ENCODE measurements at places on chromosomes 4 and X.

GRCh38 chr4:129950217-129950616 lies 854.3 kb downstream of the C4orf33 start:
- DNase-seq, result no peak

DNA sequence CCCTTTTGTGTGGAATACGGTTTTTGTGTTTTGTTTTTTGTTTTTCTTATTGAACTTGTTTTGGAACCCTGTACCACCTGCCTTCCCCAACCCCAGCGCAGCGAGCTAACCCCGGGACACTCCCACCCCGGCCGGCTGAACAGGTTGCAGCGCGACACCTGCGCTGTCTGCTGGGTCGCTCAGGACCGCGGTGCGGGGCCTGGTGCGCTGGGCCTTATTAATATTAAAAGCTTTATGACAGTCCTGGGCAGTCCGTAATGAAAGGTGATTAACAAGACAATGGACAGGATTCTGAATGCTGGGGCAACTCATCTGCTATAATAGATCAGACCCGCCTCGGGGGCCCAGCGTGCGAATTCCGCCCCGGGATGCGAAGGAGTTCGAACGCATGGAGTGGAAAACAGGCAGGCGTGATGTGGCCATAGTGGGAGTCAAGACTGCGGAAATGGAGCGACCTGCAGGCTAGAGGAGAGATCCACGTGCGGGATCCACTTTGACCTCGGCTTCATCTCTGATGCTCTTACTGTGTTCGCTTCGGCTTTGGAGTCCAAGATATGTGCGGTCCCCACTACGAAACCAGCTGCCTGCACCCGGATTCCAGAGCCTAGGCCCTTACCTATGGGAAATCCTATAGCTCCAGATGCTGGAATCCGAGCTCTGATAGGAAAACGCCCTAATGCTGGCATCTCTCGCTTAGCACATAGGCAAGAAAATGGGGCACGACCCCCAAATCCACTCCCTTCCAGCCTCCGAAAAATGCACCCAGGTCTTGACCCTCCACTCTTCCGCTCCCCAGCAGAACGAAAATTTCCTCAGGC lies 69.0 kb upstream of the TMEM33 start:
- no peak for DNase-seq

- peak; percentile 46 for DNase-seq
These were observed 97.9 kb upstream of the EOLA2 start for GRCh38 chrX:150036181-150036580.

DNA sequence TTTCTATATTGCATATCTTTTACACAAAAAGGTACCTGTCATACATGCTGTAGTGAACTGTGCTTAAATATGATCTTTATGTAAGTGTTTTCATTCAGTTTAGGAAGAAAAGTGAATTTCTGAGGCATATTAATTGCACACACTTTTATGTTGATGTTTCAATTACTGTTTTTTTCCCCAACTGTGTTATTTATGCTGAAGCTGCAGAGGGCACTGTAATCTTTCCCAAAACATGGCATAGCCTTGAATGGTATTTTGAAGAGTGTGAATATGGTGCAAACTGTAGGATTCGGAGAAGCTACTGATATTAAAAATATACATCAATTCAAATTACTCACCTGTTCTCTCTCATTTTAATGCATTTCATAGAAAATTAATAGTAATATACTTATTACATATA lies 6.0 kb upstream of the CENPE start:
- no peak for DNase-seq

DNA sequence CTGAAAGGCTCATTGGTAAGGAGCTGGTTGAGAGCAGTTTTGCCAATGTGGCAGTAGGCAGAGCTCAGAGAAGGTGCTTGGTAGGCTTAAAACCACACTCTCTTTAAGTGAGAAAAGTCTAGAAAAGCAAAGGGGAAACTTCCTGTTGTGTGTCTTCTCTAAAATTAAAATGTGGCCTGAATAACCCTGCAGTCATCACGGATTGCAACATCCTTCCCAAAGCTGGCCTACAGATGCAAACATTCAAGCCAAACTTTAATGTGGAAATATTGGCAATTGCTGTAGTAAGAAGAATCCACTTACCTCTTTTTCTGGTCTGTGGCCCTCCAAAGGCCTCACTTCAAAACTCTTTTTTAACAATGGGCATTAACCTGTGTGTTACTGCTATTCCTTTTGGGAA lies 348.5 kb downstream of the OPHN1 start:
- DNase-seq, result peak; percentile 53

GRCh38 chrX:71994601-71995000 lies 84.0 kb downstream of the NHSL2 start:
- no peak for DNase-seq

DNA sequence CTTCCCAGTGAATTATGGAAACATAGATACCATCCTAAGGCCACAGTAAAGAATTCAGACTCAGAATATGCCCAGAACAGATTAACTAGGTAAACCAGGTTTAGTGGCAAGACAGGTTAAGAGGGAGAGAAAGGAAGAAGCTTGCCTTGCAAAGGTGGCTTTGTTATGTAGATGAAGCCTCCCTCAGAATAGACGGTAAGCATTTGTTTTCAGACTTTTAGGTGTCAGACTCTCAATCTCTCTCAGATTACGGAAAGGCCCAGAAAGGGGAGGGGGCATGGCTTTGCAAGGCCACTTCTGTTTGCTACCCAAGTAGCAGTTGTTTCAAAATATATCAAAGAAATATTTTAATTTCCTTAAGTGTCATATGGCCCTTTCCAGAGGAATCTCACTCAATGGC lies 457.1 kb upstream of the BOD1L1 start:
- no peak for DNase-seq

- no peak for DNase-seq
These were observed 132.1 kb downstream of the SPRY1 start for GRCh38 chr4:123528501-123529277.

DNA sequence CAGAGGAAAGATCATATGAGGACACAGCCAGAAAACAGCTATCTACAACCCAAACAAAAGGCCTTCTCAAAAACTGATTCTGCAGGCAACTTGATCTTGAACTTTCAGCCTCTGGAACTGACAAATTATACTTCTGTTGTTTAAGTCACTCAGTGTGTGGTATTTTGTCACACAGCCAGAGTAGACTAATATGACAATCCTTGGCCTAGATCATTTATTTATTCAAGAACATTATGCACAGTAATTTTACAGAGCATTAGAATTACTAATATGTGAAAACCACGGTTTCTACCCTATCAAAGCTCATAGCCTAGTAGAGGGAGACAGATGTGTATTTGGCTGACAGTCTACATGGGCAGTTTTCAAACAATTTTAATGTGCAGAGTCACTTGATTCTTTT lies 167.8 kb upstream of the PCDH18 start:
- no peak for DNase-seq

DNA sequence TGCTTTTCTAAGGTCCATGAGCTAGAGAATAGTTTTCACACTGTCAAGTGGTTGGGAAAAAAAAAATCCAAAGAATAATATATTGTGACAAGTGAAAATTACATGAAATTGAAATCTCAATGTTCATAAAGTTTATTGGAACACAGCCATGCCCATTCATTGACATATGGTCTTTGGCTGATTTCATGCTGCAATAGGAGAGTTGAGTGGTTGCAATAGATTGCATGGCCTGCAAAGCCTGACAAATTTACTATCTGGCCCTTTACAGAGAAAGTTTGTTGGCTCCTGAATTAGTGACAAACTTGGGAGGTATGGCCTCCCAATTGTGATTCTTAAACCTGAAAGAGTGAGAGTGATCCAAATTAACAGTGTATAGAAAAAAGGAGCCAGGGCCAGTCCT lies 115.5 kb upstream of the FAM9C start:
- DNase-seq, result no peak

GRCh38 chrX:2897311-2897689 lies 31.8 kb downstream of the ARSD start:
- no peak for DNase-seq

- DNase-seq, result peak; percentile 24
These were observed 4.6 kb downstream of the ALAS2 start for GRCh38 chrX:55026143-55026542.

DNA sequence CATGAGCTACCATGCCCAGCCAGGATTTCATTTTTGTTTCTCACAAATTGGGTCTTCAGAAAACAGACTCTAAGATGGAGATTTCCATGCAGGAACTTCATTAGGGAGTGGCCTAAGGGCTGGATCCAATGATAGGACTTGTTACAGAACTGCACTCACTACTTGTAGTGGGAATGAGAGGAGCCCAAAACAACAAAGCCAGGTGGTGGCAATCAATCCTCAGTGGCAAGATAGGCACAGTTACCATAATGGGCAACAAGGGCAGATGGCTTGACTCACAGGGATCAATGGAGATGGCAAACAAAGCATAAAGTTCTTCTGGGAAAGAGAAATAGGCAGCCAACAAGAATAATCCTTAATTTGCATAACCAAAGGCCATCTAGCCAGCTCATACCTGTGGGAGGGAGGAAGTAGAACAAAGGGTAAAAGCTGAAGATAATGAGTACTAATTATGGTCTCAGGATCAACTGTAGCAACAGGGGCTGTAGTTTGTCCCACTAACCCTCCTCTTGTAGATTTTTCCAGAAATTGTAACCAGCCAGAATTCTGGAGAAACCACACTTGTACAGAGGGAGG lies 72.8 kb upstream of the MAPK10 start:
- DNase-seq, result no peak

DNA sequence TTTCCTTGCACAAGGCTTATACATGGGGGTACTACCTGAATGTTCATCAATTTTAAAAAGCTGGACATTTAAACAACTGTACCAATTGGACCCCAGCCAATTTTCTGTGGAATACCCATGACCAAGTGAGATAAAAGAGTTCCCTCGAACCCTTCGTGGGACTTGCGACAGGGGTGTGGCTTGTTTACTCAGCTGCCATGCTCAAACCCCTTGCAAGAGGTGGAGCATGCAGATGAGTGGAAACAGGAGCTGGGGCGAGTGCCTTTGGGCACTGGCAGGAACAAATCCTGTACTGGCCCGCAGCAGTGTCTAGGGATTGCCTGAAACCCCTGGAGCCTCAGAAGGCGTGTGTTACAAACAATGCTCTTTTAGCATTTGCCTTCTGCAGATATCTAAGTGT lies 144.2 kb downstream of the PDHA2 start:
- DNase-seq, result no peak

DNA sequence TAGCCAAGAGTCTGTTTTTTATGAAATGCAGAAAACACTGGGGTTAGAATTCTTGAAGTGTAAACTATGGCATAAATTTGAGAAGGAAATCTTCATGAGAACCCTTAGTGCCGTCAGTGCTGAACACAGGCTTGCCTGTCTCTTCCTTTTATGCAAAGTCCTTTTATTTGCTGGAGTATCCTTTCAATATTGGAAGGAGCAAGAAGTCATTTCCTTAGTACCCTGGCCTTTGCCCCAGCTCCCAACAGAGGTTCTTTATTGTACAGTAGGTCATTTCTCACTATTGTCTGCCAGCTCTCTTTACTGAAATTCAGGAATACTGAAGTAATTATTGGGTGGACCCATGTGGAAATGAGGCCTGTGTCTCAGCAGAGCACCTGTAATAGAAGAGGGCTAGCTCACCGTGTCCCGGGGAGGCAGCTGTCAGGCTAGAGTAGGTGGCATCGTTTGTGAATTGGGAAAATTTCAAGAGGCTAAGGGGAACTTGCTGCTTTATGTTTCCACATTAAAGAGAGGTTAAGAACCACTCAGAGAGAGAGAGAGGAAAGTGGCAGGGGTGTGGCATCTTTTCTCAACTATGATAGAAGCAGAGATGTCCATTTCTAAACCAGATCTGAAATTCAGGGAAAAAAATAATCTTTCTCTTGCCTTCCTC lies 8.7 kb downstream of the FHDC1 start:
- DNase-seq, result no peak

DNA sequence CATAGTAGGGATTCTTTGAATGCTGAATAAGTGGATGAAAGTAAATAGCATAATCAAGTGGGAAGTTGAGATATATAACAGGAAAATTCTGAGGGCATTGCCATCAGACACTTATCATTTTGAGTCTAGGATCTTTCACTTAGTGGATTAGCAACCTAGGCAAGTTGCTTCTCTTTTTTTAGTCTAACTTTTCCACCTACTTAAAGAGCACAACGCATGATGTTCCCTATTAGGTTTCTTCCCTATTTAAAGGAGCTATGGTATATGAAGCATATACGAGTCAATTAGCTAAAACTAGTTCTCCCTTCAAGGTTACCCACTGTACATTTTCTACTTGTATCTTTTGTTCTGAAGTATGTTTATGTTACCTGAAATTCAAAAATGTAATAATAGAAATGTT lies 67.1 kb upstream of the HS3ST1 start:
- DNase-seq, result no peak

- no peak for DNase-seq
These were observed 85.4 kb downstream of the SHISA3 start for GRCh38 chr4:42482516-42483327.

- peak; percentile 76 for DNase-seq
These were observed 93.2 kb upstream of the AP1S2 start for GRCh38 chrX:15947648-15948317.

DNA sequence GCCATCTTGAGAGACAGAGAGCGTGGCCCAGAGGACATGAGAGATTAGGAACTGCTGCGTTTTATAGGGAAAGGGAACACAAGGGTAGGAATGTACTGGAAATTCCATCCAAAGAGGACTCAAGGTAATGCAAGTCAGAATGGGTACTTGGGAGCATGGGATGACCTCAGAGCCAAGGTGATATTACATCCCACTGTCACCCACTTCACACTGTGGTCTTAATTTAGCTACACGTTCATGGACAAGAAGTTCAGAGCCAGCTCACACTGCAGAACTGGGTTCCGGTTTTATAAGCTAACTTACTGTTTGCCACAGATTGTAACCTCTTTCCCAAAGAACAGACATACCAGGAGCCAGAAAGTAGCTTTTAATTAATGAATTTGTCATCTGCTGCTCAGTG lies 244.7 kb downstream of the CBR4 start:
- no peak for DNase-seq

- no peak for DNase-seq
These were observed 82.9 kb downstream of the RTL5 start for GRCh38 chrX:72048510-72049455.

DNA sequence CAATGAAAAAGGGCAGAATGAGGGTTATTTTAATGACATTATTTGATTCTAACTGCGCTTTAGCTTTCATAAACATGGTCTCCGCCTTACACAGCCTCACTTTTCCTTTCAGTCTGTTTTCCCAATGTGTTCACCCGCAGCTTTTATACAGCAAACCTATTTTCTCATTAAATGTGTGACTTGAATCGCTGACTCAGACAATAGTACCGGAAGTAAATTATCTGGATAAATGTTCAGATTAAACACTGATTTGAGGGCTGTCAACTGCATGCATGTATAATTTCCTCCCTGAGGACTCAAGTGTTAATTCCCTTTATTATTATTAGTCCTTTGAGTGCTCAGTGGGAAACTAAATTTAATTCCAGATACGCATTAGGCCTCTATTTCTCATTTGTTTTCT lies 117.3 kb downstream of the FAM133A start:
- no peak for DNase-seq

GRCh38 chr4:91681544-91681943 lies 622.2 kb upstream of the GRID2 start:
- no peak for DNase-seq

Data from AG08395 (cell line).